ENCODE measurements at places on chromosomes 16 and 17.

GRCh38 chr17:10305398-10305797, 67.4 kb downstream of the MYH13 start:
- DNase-seq, result no peak

- DNase-seq, result no peak
Measured at GRCh38 chr16:10239640-10240039, 57.4 kb upstream of the GRIN2A start.

GRCh38 chr16:6947291-6947690, 385.4 kb upstream of the RBFOX1 start:
- no peak for DNase-seq

DNA sequence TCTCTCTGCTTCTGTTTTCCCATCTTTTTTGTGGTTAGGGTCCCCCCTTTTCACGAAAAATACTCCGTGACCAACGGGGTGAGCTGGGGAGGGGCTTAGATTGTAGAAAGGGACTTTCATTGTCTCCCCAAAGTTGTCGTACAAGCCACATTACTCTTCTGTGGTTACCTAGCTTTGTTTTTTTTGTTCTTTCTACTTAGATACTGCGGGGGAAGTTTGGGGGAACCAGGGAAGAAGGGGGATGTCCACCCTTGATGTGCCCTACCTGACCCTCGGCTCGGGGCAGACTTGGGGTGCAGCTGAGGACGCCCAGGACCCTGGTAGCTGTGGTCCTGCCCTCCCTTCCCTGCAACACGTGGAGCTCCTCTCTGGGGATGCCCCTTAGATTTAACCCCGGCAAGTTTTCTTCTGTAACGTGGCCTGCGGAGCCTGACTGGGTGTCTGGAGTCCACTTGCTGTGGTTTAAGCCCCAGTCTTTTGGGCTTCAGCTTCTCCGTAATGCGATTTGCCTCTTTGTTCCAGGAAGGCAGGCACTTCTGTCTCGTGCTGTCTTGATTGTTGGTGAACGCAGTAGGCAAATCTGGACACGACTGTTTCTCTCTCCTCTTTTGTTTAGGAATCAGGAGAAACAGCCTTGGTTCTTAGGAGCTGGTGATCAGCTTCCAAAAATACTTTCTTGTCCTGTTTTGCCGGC, 892 bp downstream of the ABCC1 start:
- DNase-seq, result no peak

- no peak for DNase-seq
Measured at GRCh38 chr17:39769974-39770587, 32.3 kb downstream of the GRB7 start.

GRCh38 chr16:69131167-69131838, 1.1 kb downstream of the CHTF8 start:
- DNase-seq, result no peak

DNA sequence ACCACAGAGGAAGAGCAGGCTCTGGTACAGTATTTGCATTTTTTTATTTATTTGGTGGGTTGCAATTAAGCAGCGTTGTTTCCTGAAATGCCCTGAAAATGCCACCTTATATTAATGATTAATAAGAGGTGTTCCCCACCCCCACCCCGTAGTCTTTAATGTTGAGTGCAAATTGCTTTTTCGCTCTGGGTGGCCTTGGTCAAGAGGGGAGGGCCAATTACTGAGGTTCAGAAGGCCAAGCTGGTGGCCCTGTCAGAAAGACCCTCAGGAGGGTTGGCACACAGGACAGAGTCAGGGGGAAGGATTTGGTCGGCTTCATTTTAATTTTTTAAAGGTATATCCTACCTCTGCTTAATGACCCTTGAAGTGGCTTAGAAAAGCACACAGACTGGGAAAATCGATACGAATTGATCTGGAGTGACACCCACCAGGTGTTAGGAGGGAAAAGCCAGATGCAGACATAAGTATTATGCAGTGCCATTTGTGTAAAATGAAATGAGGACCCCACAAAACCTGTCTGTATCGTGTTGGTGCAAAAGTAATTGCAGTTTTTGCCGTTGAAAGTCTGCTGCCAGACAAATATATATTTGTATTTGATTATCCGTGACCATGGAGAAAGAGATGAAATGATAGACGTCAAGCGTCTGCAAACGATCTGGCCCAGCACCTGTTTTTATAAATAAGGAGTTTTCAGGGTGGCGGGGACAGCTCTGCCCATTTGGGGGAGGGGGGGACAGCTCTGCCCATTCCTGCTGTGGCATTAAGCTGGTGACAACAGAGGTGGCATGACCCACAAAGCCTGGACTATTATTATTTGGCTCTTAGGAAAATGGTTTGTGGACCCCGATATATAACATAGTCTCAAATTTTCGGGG, 143.8 kb upstream of the PLCG2 start:
- DNase-seq, result no peak

DNA sequence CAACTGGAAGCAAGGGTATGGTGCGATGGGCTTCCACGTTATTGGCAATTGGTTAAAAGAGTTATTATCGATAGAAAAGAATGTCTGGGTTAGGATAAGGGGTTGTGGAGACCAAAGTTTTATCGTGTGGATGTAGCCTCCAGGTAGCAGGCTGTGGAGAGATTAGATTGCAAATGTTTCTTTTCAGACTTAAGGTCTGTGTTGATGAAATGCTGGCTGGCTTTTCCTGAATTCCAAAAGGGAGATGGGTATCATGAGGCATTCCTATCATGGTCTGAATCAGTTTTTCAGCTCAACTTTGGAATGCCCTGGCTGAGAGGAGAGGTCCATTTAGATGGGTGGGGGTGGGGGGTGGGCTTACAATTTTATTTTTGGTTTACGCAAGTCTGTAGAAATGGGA, 395.0 kb upstream of the RBFOX1 start:
- DNase-seq, result no peak

DNA sequence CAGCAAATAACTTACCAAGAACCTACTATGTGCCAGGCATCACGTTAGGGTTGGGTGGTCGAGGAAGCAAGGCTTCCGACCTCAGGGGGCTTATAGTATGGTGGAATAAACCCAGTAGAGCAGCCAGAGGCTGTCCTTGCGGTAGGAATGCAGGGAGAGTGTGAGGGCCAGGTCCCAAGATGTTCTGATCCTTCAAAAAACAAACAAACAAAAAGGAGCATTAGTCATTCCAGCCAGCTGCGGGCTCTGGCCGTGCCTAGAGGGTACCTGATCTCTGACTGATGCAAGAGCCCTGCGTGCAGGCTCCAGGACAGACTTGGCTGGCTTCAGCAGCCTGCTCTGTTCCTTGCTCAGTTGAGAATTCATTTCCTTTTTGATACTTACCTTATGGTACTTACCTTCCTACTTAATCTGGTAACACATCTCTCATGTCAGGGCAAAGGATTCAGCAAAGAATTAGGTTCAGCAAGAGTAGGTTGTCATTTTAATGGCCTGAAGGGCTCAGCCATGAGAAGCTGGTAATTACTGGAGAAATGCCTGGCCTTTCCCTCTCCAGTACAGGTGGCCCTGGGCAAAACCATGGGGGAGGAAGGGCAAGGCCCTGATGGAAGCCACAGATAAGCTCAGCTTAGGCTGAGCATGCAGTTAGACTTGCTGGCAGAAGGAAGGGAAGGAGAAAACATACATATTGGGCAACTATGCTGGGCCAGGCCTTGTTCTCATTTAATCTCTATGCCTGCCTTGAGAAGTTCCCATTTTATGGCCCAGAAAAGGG, 18.4 kb downstream of the CYB5D2 start:
- DNase-seq, result no peak

- no peak for DNase-seq
Measured at GRCh38 chr16:50702725-50703124, 9.3 kb downstream of the NOD2 start.

- no peak for DNase-seq
Measured at GRCh38 chr16:46648656-46649055, 27.5 kb upstream of the SHCBP1 start.

DNA sequence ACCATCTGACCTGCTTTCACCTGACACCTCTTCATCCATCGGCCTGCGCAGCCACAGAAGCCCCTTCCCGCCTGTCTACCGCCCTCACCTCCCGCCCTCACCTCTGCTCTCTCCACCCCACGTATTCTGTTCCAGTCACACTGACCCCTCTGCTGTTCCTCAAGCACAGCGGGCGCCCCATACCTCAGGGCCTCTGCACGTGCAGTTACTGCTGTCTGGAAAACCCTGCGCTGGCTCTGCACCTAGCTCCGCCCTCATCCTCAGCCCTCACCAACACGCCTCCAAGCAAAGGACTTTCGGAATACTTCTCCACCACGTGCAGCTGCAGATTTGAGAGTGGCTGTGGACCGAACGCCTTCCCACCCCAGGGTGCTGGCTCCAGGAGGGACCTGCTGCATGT, 24.6 kb upstream of the PABPN1L start:
- no peak for DNase-seq

- DNase-seq, result no peak
Measured at GRCh38 chr17:77248216-77249114, 107.7 kb downstream of the SEC14L1 start.
